Activated CD8-positive, alpha-beta memory T cell treated with anti-CD3 and anti-CD28 coated beads for 1 hour (primary cell): ENCODE measurements at places on chromosomes 7 and 10.

GRCh38 chr7:121697731-121698316 is 175.1 kb upstream of the PTPRZ1 start:
- DNase-seq, result no peak

GRCh38 chr7:15505761-15506160 is 56.1 kb downstream of the AGMO start:
- DNase-seq, result no peak

DNA sequence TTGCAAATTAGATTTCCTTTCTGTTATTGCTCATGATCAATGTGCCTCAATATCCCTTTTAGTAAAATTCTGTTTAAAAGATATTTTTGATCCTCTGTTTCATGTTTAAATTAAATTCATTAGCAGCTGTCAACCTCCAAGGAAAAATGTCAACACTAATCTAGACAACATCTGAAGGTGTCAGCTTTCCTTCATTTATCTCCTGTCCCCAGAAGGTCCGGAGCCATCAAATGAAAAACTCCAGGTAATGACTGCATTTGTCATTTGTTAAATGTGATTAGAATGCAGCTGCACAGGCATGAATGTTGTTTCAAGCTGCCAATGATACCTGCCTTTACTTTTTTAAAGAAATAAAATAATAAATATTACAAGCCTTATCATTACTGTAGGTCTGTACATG is 463.7 kb upstream of the SEMA3A start:
- no peak for DNase-seq

- no peak for DNase-seq
These were observed 27.7 kb downstream of the ZNF775 start for GRCh38 chr7:150406567-150407421.

DNA sequence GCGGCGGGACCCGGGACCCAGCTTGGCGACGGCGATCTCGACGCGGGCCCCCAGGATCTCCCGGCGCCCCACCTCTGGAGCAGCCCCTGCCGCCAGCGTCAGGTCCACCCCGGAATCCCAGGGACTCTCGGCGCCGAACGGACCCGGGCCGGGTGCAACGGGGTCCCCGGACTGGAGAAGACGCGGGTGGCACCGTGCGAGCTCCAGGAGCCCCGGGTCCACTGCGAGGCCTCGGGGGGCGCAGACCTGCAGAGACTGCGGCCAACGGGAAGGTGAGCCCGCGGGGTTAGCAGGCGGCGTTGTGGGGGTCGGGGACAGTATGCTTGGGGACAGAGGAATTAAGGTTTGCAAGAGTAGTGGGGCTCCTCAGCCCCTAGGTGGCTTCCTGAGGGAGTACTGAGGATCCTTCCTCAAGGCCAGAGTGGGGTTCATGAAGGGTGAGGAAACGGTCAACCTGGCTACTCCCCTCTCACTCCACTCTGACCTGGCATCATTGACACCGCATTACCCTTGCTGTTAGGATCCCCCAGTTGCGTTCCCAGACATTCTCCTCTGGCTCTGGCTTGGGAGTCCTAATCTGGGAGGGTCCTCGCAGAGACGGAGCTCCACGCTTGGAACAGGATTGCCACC is 353 bp downstream of the EPHB6 start:
- no peak for DNase-seq

DNA sequence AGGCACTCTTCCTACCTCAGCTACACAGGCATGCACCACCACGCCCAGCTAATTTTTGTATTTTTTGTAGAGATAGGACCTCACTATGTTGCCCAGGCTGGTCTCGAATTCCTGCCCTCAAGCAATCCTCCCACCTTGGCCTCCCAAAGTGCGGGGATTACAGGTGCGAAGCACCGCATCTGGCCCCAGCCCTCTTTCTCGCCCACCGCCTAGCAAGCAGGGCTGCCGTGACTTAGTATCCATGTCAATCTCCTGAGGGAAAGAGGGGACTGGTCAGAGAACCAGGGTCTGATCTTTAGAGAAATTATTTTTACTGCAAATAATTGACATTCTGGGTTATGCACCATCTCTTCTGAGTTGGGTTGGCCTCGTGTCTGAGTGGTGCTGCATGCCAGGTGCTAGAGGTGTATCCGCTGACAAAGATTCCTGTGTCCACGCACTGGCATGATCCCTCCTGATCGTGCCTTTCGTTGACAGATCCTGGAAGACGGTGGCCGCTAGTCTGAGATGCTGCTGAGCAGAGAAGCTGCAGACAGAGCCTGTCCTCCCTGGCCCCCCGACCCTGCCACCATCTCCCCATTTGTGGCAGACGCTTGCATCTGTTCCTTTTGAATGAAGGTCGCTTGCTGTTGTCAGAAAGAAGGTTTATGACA is 22.7 kb downstream of the WIPI2 start:
- no peak for DNase-seq

DNA sequence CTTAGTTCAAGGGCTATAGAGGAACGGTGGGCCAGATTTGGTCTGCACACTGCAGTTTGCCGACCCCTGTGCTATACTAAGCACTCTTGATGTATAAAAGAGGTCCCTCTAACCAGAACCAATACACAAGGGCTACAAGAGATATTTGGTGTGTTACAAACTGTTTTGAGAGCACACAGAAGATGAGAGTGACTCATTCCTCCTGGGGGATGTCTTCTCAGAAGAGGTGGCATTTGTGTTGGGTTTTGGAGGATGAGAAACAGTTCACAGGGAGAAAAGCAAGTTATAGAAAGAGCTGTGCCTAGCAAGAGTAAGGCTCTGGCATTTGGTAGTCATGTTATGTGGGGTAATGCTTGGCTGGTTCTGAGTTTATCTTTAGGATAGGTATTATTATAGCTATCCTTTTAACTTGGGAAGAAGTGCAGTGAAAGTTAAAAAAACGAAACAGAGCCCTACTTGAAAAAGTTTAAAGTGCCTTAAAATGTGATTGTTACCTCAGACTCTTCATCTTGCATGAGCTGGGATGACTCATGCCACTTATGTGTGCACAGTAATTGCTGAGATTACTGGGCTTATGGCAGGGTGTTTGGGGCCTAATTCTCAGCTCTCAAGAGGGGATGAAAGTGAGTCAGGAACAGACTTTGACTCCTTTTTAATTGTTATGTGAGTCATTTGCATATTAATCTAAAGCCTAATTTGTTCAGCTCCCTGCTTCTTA is 160.4 kb downstream of the KIF20B start:
- DNase-seq, result no peak

- DNase-seq, result no peak
These were observed 22.4 kb downstream of the CDH23 start for GRCh38 chr10:71419002-71419540.

DNA sequence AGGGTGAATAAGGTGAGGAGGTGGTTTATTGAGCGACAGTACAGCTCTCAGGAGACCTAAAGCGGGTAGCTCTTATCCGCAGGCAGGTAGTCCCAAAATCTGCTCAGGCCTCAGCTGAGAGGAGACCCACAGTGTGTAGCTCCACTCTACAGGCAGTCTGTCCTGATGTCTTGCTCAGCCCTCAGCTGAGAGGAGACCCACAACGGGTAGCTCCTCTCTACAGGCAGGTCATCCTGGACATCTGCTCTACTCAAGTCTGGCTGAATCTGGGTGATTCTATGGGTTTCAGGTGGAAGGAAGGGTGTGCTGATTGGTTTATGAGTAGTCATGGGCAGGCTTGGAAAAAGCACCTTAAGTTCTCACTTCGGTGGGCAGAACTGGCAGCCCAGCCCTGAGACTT is 55.6 kb upstream of the ABCB5 start:
- no peak for DNase-seq

DNA sequence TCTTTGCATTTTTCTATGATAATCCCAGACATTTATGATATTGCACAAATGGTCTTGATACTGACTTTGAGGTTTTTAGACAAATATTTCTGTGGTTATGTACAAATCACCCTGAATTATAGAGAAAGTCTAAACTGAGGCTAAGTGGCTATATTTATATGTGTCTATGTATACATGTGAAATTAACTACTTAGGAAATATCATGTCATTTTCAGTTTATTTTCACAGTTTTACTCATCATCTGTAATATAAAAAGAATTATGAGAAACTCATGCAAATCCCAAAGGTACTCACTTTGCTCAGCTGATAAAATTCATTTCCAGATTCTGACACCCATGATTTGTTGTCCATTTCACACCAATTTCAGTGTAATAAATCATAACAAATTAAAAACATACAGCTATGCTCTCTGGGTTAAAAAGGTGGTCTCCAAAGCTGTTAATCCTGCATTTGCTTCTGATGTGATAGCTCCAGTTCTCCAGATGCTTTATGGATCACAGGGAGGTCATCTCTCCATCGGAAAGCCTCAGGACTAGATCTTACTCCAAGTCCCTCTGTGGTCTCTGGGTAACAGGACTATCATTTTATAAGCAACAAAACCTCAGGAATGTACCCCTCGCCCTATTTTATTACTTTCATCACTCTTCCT is 673.9 kb downstream of the PARD3 start:
- DNase-seq, result no peak

DNA sequence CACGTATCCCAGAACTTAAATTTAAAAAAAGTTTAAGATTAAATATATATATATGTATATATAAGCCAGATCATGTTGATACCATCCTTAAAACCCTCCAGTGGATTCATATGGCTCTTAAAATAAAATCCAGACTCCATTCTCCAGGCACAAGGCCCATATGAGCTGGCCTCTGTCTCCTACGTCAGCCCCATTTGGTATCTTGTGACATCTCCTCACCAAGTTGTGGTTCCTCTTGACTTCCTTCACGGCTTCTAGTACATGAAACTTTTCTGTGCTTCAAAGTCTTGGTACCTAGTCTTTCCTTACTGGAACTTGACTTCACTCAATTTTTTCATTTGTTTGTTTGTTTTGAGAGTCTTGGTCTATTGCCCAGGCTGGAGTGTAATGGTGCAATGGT is 61.3 kb downstream of the PRLHR start:
- DNase-seq, result no peak

GRCh38 chr10:82238291-82238690 is 363.3 kb downstream of the NRG3 start:
- no peak for DNase-seq

DNA sequence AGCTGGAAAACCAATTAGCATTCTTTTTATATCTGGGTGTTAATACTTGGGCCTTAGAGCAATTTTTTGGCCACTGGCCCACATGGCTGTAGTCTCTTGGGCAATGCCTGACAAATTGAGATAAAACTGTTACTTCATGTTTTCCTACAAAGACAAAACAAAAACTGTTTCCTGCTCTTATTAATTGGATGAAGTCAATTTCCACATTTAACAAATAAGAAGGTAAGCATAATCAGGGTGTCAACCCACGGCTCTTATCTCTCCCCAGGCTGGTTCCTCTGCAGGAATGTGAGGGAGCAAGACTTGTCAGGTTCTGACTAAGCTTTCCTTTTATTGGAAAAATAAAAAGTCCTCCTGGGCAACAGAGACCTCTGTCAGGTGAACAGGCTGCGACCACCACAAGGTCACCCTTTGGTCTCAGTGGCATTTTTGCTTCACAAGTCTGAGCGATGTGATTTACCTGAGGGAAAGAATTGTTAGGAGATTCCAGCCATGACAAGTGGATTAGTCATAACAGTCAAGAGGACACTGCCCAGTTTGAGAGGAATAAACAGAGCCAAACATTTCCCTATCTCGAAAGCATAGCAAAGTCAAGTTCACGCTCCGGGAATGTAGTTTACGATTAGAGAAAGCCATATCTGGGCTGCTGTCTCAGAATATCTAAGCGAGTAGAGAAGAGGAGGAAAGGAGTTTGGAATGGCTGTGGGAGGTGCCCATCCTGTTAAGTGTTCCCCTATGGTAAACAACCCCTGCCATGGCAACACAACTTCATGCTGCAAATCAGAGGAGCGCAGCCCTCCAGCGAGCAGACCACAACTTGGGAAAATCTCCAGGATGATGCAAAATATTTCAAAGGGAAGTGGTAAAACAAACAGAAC is 144.4 kb downstream of the TES start:
- DNase-seq, result no peak

DNA sequence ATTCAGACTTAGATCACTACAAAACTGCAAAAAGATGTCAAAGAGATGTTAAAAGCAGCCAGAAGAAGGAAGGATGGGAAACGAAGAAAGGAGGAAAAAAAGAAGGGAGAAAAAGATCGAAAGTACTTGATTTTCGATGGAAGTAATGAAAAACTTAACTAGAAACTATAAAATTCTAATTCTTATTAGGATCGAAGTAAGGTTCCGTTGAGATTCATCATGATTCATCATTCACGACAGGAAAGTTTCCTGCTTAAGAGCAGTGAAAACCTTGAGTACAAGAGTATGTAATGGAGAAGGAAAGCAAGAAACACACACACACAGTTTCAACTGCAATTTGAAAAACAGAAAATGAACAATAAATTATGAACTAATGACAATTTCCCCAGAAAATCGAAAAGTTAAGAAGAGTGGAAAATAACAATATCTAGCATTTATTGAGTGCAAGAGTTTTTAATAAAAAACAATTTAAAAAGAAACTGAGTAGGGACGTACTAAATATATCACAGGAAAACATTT is 1.1 kb upstream of the ING3 start:
- no peak for DNase-seq

DNA sequence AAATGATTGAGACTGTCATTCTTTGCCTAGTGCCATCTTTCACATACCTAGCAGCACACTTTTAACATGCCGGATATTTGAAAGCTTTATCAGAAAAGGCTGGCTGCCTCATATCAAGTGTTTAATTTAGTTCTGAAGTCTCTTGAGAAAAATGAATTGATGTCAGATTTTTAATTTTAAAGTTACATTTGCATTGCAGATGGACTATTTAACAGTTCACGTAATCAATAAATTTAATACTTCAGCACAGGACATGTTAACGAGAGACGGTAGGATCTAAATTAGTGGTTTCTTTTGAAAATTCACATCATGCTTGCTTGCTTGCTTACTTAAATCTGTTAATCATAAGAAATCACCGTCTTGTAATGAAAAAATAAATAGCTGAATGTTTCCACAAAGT is 51.6 kb downstream of the COL1A2 start:
- no peak for DNase-seq

GRCh38 chr7:129665013-129665401 is 53.5 kb downstream of the NRF1 start:
- DNase-seq, result no peak

- no peak for DNase-seq
These were observed 21.0 kb downstream of the NUDT13 start for GRCh38 chr10:73131301-73131700.

- no peak for DNase-seq
These were observed 107.0 kb downstream of the WDR37 start for GRCh38 chr10:1163204-1163660.

GRCh38 chr7:77944183-77945182 is 145.9 kb downstream of the PHTF2 start:
- no peak for DNase-seq

DNA sequence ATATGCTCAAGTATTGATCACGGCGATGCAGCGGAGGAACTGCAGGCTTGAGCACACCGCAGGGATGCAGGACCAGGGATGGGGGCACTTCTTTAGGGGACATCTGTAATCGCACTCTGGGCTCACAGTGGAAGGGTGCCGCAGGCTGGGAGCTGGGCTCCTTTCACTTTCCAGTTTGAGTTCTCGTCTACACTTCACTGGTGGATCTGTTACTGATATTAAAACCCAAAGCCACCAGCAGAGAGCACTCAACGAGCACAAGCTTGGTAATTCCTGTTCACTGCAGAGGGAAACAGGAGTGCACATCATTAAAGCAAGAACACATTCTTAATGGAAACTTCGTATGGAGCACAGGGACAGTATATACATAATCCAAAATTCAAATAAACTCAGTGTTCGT is 91.3 kb downstream of the PARD3 start:
- DNase-seq, result no peak

GRCh38 chr7:9407816-9408215 is 974.4 kb downstream of the NXPH1 start:
- DNase-seq, result no peak

GRCh38 chr7:117008886-117009531 is 55.7 kb downstream of the ST7 start:
- DNase-seq, result no peak

GRCh38 chr10:114252092-114252491 is 13.0 kb downstream of the VWA2 start:
- DNase-seq, result no peak
